T-helper 1 cell (primary cell): ENCODE measurements at places on chromosomes 16 and 17.

- no peak for DNase-seq
Measured at GRCh38 chr16:27798241-27798640, 248.3 kb downstream of the KATNIP start.

DNA sequence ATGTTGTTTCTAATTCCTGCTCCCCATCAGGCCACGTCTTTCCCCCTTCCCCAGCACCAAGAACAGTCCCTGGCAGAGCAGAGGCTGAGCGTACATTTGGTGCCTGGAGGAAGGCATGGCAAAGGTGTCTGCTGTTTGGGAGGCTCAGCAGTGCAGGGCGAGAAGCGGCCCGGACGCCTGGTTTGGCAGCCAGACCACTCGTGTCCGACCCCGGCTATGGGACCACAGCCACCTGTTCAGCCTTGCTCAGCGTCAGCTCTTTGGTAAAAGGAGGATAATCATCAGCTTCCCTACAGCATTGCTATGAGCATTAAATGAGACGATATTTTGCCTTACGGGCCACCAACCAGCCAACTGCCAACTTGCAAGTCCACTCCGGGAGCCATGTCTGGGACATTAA lies 106.7 kb upstream of the CREBBP start:
- no peak for DNase-seq

DNA sequence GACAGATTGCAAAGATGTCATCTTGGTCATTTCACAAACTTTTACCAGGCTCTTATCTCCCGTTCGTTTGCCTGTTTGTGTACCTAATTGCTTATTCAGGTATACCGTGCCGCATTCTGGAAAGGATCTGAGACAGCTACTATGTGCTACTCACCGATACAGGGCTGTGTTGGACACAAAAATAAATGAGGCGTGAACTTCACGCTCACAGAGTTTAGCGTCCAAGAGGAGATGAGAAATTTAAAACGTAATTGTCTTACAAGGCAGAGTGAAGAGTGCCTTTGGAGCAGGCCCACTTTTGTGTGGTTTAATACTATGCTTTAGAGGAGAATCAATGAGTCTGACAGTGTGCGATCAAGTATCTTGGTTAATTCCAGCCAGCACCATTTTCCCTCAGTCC lies 26.7 kb downstream of the MAF start:
- DNase-seq, result no peak

DNA sequence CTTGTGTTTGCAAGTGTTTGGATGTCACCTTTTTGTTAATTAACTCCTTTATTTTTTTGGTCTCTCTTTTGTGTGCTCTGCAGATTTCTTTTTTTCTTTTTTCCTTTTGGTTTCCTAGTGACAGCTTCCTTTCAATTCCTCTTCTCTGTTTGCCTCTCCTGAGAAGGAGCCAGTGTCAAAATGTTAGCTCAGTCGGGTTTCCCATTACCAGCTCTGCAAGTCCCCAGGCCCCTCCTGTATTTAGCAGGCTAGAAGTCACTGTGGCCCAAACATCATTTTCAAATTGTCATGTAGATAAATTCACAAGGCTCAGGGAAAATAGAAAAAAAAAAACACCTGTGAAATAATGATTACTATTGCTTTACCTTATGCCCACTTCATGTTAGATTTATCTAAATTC lies 1621.6 kb downstream of the CDH8 start:
- no peak for DNase-seq

- DNase-seq, result no peak
Measured at GRCh38 chr16:89899879-89900481, 18.7 kb upstream of the MC1R start.

GRCh38 chr17:58541249-58541648 lies 26.8 kb upstream of the MTMR4 start:
- DNase-seq, result no peak

- DNase-seq, result no peak
Measured at GRCh38 chr17:3683054-3683511, 12.9 kb downstream of the P2RX5 start.
